HCT116 (cell line): ENCODE measurements at places on chromosomes 1 and 21.

GRCh38 chr21:32954353-32954752 is 71.4 kb upstream of the OLIG2 start:
- H3K27me3 ChIP-seq, result peaks cover 94% of the 10 kb centered on the region
- no peak overlapping the region for H3K4me3 ChIP-seq
- peaks cover 8% of the 10 kb centered on the region; the same call in 1 of the 2 replicates for H3K4me1 ChIP-seq
- H3K27ac ChIP-seq, result no peak overlapping the region

DNA sequence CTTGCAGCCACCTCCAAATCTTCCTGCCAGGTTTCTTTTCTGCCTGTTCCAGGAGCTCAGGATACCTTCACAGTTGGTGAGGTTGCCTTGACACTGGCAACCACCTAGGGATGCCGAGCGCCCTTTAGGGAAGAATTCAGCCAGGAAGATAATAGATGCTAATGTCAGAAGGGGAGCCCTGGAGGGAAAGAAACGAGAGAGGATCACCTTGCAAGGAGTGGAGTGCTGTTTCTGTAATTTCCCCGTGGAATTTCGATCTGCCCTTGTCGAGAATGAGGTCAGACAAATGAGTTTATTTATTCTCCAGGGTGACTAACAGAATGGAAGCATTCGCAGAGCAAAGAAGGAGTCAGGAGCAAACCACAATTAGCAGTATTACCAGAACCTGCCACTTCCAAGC is 315.8 kb upstream of the KAZN start:
- no peaks in the 10 kb centered on the region for H3K36me3 ChIP-seq
- H3K27me3 ChIP-seq, result peaks cover 3% of the 10 kb centered on the region; the same call in 1 of the 2 replicates
- DNase-seq, result no peak
- no peak overlapping the region for H3K4me3 ChIP-seq

- H3K36me3 ChIP-seq, result no peaks in the 10 kb centered on the region
- no peaks in the 10 kb centered on the region for H3K27me3 ChIP-seq
- H3K4me3 ChIP-seq, result no peak overlapping the region
- H3K4me1 ChIP-seq, result no peaks in the 10 kb centered on the region
- no peak overlapping the region for H3K27ac ChIP-seq
These were observed 28.7 kb downstream of the C1orf87 start for GRCh38 chr1:60044881-60045280.

DNA sequence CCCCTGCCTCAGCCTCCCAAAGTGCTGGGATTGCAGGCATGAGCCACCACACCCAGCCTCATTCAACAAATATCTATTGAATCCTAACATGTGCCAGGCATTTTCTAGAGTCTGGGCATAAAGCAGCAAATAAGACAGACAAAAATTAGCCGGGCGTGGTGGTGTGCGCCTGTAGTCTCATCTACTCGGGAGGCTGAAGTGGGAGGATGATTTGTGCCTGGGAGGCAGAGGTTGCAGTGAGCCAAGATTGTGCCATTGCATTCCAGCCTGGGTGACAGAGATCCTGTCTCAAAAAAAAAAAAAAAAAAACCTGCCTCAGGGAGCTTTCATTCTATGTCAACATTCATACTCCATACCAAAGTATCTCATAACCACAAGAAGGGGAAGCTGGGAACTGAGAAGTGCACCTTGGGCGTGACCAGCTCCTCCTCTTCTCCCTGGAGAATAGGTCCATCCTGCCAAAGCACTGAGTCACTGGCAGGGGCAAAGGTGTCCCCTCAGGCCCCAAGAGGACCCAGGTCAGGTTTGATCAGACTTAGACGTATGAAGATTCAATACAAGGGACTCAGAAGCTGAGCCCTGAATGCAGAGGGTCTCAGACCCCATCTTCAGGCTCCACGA is 36.8 kb upstream of the PPP1R15B start:
- H3K4me1 ChIP-seq, result peaks cover 45% of the 10 kb centered on the region
- peak; percentile 42 for DNase-seq
- peaks cover 2% of the 10 kb centered on the region; the same call in 1 of the 2 replicates for H3K36me3 ChIP-seq
- no peak overlapping the region for H3K4me3 ChIP-seq
- no peak overlapping the region for H3K27ac ChIP-seq

- no peak for DNase-seq
- H3K36me3 ChIP-seq, result no peaks in the 10 kb centered on the region
- H3K4me1 ChIP-seq, result no peaks in the 10 kb centered on the region
- no peak overlapping the region for H3K4me3 ChIP-seq
- no peaks in the 10 kb centered on the region for H3K27me3 ChIP-seq
- no peak overlapping the region for H3K27ac ChIP-seq
These were observed 72.7 kb downstream of the MAST2 start for GRCh38 chr1:45876000-45876617.

- no peaks in the 10 kb centered on the region for H3K36me3 ChIP-seq
- H3K4me3 ChIP-seq, result no peak overlapping the region
- DNase-seq, result no peak
- H3K27ac ChIP-seq, result no peak overlapping the region
These were observed 55.4 kb downstream of the ALPL start for GRCh38 chr1:21564521-21565095.

- no peak for DNase-seq
- no peaks in the 10 kb centered on the region for H3K4me1 ChIP-seq
- H3K36me3 ChIP-seq, result no peaks in the 10 kb centered on the region
- peaks cover 44% of the 10 kb centered on the region for H3K27me3 ChIP-seq
- H3K27ac ChIP-seq, result no peak overlapping the region
These were observed 99.4 kb downstream of the TNR start for GRCh38 chr1:175644018-175644417.

- H3K27me3 ChIP-seq, result no peaks in the 10 kb centered on the region
- peaks cover 14% of the 10 kb centered on the region; the same call in 1 of the 2 replicates for H3K36me3 ChIP-seq
- H3K27ac ChIP-seq, result peak overlapping the region; percentile 84
- peak; percentile 80 for DNase-seq
- H3K4me3 ChIP-seq, result peak overlapping the region; percentile 19
- H3K4me1 ChIP-seq, result peaks cover 100% of the 10 kb centered on the region
These were observed 16.9 kb downstream of the SLC2A1 start for GRCh38 chr1:42941640-42942330.

DNA sequence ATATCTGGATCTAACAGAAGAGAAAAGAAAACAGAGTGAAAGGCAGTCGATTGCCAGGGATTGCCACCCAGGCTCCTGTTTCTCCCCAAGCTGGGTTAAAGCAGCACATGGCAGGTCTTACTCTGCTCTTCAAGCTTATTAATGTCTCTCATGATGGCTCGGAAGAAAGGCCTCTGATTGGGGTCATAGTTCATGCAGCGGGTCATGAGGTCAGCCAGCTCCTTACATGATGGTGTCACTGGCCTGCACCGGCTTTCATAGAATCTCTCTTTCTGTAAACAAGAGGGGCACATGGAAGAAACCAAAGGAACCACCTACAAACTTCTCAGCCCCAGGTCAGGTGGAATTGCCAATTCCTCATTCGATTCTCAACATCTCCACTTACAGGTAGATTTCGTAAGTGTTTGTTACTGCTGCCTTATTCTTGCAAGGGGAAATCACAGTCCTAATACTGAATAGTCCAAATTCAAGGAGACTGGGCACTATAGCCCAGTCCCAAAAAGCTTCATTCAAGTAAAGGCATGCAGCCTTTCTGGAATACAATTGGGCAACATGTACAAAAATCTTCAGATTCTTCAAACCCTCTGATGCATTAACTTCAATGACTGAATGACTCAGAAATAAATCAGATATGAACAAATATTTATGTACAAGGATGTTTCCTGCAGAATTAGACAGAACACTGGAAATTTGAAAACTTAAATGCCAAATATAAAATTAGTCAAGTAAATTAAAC is 96.6 kb downstream of the RAVER2 start:
- no peak overlapping the region for H3K27ac ChIP-seq
- H3K27me3 ChIP-seq, result no peaks in the 10 kb centered on the region
- H3K4me1 ChIP-seq, result no peaks in the 10 kb centered on the region

DNA sequence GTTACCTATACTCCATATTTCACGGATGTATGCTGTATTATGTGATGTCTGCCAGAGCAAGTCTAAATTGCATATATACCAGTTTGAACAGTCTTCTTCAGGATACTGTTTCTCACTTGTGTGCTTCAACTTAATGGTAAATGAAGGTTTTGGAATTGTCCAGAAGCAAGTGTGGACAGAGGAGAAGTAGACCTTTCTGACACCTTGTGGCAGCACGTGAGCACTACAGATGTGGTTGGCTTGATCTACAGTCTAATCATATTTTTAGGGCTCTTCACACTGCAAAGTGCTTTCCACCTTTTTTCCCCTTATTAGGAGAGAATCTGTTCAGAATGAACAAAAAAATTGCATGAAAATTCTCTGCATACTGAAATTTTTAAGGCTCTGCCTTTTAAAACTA is 10.9 kb downstream of the MORC3 start:
- no peaks in the 10 kb centered on the region for H3K27me3 ChIP-seq
- peak; percentile 27 for DNase-seq
- H3K4me1 ChIP-seq, result peaks cover 4% of the 10 kb centered on the region; the same call in 1 of the 2 replicates
- H3K36me3 ChIP-seq, result 0 out of 2 replicates have a peak, but pooled peaks cover 3% of the 10 kb centered on the region
- no peak overlapping the region for H3K27ac ChIP-seq

GRCh38 chr1:194466706-194467105 is 1280.3 kb upstream of the B3GALT2 start:
- no peaks in the 10 kb centered on the region for H3K4me1 ChIP-seq
- no peaks in the 10 kb centered on the region for H3K36me3 ChIP-seq
- H3K27ac ChIP-seq, result no peak overlapping the region

- no peak overlapping the region for H3K4me3 ChIP-seq
- H3K4me1 ChIP-seq, result peaks cover 6% of the 10 kb centered on the region; the same call in 1 of the 2 replicates
- H3K27me3 ChIP-seq, result no peaks in the 10 kb centered on the region
These were observed 44.9 kb upstream of the TNFSF18 start for GRCh38 chr1:173095632-173096031.

GRCh38 chr1:229988534-229988933 is 78.5 kb upstream of the GALNT2 start:
- peaks cover 18% of the 10 kb centered on the region for H3K27me3 ChIP-seq
- no peaks in the 10 kb centered on the region for H3K36me3 ChIP-seq
- H3K27ac ChIP-seq, result no peak overlapping the region
- DNase-seq, result no peak
- no peak overlapping the region for H3K4me3 ChIP-seq
- H3K4me1 ChIP-seq, result no peaks in the 10 kb centered on the region

DNA sequence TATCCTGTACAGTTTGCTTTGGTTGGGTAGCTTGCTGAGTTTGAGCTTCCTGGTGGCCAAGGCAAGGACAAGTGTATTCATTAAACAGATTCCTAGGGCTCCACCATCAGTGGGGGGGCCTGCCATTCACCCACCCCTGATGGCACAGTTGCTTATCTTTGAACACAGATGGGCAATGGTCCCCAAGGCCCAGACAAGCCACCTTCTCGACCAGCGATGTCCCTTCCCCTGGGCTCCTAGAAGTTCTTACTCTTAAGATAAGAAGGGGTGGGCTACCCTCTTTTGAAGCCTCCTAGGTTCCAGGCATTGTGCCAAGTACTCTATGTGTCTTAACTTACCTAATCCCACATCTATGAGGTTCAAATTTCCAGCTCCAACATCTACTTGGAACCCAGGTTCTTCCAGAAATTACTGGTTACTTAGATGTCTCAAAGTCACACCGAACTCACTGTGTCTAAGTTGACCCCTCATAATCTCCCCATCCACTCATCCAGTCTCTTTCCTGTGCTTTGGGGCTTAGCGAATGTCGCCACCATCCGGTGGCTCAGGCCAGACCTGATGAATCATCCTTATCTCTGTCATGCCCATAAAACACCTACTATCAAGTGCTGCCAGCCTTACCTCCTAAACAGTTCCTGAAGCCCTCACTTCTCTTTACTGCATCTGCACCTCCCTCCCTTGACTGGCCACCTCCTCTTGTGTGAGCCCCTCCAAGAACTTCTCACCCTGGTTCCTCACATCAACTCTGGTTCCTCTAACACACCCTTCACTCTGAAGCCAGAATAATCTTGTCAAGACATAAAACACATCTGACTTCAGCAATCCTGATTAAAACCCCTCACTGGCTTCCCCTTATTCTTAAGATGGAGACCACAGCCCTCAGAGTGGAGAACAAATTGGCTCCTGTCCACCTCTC is 50.1 kb downstream of the KLHDC7A start:
- no peak overlapping the region for H3K27ac ChIP-seq
- no peak overlapping the region for H3K4me3 ChIP-seq
- peak; percentile 21 for DNase-seq
- peaks cover 4% of the 10 kb centered on the region; the same call in 1 of the 2 replicates for H3K4me1 ChIP-seq
- peaks cover 32% of the 10 kb centered on the region for H3K27me3 ChIP-seq
- H3K36me3 ChIP-seq, result no peaks in the 10 kb centered on the region

DNA sequence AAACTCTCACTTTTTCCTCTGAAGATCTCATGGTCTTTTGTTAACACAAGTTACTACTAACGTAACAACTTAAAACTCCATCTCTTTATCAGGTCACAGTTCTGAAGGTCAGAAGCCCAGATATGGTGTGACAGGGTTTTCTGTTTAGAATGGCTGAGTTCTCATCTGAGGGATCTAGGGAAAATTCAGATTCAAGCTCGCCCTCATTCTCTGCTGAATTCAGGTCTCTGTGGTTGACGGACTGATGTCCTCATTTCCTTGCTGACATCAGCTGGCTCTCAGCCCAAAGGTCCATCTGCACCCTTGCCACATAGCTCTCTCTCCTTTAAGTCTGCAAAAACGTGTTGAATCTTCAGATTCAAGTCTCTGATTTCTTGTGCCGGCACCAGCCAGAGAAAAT is 6.1 kb upstream of the NTPCR start:
- no peaks in the 10 kb centered on the region for H3K36me3 ChIP-seq
- H3K4me1 ChIP-seq, result no peaks in the 10 kb centered on the region; the same call in 1 of the 2 replicates
- no peak for DNase-seq
- no peak overlapping the region for H3K27ac ChIP-seq

- H3K27ac ChIP-seq, result no peak within 1 kb of the TSS
- H3K36me3 ChIP-seq, result no peaks in the 10 kb centered on the region
- peaks cover 3% of the 10 kb centered on the region; the same call in 1 of the 2 replicates for H3K27me3 ChIP-seq
- H3K4me1 ChIP-seq, result no peaks in the 10 kb centered on the region
- DNase-seq, result no peak
- H3K4me3 ChIP-seq, result no peak within 1 kb of the TSS
These were observed at the start of gene STUM for GRCh38 chr1:226548256-226549093. Gene STUM (plus strand): TSS chr1:226548764. CDS start chr1:226548905, 141 bp downstream.

DNA sequence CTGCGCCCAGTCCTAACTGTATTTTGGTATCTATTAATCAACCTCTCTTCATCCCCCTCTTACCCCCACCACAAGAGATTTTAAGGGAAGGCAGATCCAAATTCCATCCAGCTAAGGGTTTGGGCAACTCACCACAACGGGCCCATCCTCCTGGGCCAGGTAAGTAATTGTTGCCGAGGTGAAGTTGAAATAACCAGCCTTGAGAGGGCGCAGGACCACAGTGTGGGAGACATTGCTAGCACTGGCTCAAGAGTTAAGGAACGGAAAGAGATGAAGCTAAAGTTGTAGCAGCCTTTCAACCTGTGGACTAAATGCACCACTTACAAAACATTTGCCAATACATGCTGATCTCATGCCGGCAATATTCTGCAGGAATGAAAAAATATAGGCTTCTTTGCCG is 5.9 kb downstream of the SSR2 start:
- H3K4me1 ChIP-seq, result peaks cover 4% of the 10 kb centered on the region; the same call in 1 of the 2 replicates
- DNase-seq, result no peak
- H3K4me3 ChIP-seq, result no peak overlapping the region
- H3K36me3 ChIP-seq, result peaks cover 50% of the 10 kb centered on the region

DNA sequence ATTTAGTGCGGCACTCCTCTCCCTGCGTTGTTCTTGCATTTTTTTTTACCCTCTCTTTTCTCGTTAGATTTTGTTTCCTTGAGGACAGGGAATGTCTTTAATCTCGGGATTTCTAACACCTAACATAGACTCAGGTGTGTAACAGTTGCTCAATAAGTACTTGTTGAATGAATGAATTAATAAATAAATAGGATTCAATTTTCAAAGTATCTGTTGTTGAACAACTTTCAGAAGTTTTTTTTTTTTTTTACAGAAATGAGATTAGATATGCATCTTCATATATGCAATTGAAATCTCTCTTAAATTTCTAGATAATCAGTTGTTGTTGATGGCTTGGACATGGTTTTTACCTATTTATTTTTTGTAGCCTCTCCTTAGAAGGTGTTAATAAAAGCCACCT is 83.1 kb downstream of the ROR1 start:
- no peaks in the 10 kb centered on the region for H3K36me3 ChIP-seq
- H3K4me3 ChIP-seq, result no peak overlapping the region
- H3K27ac ChIP-seq, result no peak overlapping the region
- no peaks in the 10 kb centered on the region for H3K4me1 ChIP-seq
